KBM-7 (cell line): ENCODE measurements at places on chromosomes 13 and 19.

DNA sequence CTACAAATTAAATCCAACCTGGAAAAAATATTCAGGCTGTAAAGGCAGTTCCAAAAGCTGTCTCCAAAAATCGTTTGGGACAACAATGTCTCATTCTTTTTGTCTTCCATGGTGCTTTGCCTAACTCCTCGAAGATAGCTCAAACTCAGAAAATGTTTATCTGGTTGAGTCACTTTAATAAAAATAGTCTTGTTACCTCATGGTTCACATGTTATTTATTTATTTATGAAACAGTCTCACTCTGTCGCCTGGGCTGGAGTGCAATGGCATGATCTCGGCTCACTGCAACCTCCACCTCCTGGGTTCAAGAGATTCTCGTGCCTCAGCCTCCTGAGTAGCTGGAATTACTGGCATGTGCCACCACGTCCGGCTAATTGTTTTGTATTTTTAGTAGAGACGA lies 4.9 kb upstream of the BRD4 start:
- DNase-seq = no peak

DNA sequence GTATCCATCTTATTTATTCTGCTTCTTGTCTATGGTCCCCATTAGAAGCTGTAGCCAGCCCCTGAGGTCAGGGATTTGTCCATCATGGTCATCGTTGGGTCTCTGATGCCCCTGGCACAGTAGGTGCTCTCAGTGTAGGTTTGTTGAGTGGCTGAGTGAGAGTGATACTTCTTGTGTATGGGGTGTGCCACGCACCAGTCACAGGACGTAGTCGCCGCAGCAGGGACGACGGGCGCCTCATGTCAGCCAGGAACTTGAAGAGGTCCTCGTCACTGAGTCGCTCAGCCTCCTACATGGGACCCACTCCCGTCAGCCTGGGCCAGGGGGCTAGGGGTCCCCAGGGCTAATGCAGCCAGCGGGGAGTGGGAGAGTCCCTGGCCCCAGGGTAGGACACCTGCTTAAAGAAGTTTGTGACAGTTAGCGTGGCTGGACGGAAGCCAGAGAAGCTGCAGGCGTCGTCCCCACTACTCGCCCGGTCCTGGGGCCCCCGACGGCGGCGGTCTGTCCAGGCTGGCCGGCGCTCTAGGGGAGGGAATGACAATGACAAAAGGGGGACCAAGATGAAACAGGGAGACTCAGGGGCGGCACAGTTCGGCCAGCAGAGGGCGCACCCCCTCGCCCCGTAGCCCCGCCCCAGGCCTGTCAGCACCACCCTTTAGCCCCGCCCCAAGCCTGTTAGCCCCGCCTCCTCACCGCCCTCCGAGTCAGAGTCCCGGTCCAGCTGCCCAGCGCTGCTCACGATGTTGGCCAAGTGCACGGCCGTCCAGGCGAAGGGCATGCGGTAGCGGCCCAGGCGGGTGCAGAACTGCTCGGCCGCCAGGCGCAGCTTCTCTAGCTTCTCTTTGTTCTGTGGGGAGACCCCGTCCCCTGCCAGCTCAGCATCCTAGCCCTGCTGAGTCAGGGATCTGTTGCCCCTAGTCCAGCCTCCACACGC lies 3.7 kb downstream of the ANGPTL8 start:
- DNase-seq = peak; percentile 69

DNA sequence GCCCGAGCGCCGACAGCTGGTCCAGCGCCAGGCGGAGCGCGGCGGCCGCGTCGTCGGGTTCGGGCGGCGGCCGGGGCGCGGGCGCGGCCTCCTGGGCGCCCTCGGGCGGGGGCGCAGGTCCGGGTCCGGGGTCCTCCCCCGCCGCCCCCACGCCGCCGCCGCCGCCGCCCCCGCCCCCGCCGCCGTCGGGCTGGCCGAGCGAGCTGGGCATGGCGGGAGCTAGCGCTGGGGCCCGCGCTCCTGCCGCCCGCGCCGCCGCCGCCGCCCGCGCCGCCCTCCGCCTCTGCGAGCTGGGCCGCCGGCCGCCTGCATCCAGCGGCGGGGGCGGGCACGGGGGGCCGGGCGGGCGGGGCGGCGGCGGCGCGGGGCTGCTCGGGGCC lies 287 bp downstream of the MEX3D start:
- no peak for DNase-seq

DNA sequence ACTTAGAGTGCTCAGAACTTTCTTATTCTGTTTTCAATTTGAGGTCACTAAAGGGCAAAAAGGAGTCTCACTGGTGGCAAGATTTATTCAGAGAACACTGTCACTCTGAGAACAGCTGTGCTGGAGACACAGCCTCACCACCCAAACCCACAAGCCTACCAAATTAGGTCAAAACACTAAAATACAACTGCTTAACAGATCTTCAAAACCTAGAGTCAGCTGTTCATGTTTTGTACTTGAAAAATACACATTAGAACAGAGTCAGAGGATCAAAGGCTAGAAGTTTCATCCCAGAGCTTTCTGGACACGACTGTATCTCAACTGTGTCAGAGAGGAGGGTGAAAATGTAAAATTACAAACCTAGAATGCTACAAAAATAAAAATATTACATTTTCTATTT lies 89.3 kb downstream of the MIPEP start:
- DNase-seq = no peak

GRCh38 chr19:12255372-12255771 lies 39.3 kb downstream of the ZNF44 start:
- no peak for DNase-seq

- no peak for DNase-seq
Observed at GRCh38 chr13:110646442-110647364, 31.4 kb downstream of the NAXD start.

GRCh38 chr13:101998129-101998528 lies 403.7 kb downstream of the FGF14 start:
- no peak for DNase-seq

DNA sequence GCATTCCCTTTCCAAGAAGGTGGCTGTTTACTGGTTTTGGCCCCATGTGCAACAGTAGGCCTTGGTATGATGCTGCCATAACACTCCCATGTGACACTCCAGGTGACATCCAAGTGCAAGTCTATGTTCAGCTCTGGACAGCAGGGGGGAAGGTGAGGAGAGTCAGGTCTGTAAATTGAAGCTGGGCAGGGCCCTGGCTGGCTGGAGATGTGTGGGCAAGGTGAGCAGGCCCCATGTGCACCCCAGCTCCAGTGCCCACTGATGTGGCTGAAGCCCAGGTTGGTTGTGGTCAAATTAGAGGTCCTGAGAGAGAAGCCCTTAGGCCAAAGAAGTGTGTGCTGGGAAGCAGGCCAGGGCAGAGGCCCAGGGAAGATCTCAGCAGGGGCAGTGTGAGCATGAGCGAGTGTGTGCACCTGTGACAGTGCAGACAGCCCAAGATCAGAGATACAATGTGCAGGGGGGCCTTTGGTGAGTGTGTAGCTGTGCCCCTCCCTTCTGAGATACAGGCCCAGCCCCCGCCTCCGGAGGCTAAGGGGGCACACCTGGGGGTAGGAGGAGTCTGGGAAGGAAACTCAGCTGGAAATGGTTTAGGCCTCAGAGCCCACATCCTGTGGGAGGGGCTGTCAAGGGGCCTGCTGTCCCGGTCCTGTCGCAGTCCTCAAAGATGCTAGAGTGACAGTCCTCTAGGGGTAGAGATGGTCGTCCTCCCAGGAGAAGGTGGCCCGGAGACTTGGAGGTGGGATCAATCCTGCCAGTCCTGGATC lies 18.6 kb downstream of the DEDD2 start:
- peak; percentile 64 for DNase-seq
